ENCODE measurements at places on chromosomes 12 and 14.
A peak's percentile ranks its signal among the peaks of the same experiment; 100 is the strongest.

GRCh38 chr14:64891839-64892375, 12.2 kb upstream of the SPTB start:
- peak; percentile 84 for DNase-seq

DNA sequence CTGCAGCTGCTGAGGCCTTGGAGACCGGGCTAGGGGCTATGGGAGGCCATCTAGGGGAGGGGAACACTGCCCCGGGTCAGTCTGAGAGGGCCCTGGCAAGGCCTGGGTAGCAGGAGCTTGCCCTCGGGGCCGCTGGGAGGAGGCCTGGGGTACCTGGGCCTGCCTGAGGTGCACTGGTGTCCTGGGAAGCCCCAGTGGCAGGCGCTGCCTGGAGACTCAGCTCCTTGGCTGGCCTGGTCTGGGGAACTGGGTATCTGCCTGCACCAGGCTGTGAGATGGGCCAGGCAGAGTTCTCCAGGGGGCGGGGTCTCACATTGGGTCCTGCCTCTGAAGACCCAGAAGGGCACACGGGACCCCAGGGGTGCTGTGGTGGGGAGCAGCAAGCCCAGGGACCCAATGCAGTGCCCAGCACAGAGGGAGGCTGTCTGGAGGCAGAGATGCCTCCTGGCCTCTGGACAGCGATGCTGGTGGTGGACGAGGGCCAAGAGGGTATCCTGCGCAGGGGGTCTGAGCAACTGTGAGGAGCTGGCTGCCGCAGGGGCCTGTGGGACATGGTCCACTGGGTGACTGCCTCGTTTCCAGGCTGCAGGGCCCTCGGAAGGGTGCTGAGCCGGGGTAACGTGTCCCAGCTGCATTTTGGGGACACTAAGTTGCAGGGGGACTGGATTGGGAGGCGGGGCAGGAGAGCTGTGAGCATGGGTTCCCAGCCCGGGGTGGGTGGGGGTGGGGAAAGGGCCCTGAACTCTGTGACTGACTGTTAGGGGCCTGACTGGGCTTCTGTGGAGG, 7.4 kb upstream of the MTA1 start:
- DNase-seq = no peak

GRCh38 chr14:100871234-100872186, 32.0 kb downstream of the RTL1 start:
- no peak for DNase-seq

- DNase-seq = peak; percentile 55
These were observed 39.4 kb downstream of the MLXIP start for GRCh38 chr12:122117979-122118378.

DNA sequence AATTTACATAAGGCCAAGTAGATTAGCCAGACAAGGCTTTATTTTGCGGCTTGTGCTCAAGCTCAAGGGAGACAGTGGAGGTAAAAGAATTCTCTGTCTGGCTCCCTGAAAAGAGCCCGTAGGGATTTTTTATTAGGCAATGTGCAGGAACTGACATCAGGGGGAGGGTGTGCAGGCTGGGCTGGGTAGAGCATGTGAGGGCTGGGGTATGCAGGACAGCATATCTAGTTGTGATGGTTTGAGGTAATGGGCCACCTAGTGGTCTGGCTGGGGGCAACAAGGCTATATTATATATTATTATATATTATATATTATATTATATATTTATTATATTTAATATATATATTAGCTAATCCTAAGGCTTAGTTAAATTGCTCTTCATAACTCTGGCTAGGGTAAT, 102.1 kb downstream of the TMEM117 start:
- no peak for DNase-seq

DNA sequence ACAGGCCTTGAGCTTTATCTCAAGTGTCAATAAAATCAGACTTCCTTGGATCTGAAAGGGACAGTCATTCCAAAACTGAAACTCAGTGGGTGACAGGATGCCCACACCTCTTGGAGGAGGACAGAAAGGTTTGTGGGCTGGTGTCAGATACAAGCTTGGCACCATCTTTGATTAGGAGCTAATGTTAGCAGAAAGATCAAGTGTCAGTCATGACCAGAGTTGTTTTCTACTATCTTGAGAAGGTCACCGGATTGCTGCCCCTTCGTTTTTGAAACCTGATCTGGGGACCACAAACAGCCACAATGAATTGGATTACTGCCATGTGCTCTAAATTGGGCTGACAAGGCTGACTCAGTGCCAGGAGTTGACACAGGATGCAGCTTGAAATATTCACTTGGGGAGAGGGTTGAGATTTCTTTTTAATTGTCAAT, 88.3 kb downstream of the OTOGL start:
- DNase-seq = no peak

- peak; percentile 80 for DNase-seq
These were observed 38.2 kb upstream of the SYCP3 start for GRCh38 chr12:101777485-101777884.

- DNase-seq = no peak
These were observed 121.3 kb downstream of the PTPRO start for GRCh38 chr12:15443611-15444010.

Data from pons (tissue), 1 donor.